Hematopoietic multipotent progenitor cell (in vitro differentiated cells): ENCODE measurements at places on chromosomes 16 and 17. TPM values are rescaled to one million over a fixed set of nuclear protein-coding genes. Genes with fewer than 3 reads are reported as not detected.

The PFAS gene
- 57.4 TPM for total RNA-seq

The TAC4 gene
- not detected for total RNA-seq

The RCVRN gene
- total RNA-seq, result 0.27 TPM

The ALDH3A2 gene
- 48.7 TPM for total RNA-seq

The SEPTIN12 gene
- total RNA-seq, result not detected

GRCh38 chr17:68937890-68938514, 17.2 kb downstream of the ABCA8 start:
- DNase-seq, result no peak

DNA sequence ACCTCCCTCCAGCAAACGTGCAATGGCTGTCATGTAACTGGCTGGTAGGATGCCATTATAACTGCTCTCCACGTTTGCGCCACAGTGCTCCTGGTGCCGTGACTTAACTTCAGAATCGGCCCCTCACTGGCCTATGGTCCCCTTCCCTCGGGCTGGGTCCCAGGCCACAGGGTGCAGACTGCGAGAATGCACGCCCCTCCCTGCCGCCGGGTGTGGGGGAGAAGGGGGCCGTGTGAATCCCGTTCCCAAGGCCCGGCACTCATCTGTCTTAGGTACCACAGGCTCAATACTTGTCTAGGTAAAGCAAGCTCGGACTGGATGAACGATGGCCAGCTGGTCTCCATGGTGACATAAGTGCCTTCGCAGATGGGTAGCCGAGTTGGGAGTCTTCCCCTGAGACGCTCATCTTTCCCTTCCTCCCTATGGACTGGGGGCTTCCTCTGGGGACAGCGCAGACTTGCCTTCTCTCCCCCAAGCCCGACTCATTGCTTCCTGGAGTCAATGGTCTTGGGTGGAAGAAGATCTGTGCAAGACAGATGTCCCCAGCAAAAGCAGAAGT, 37.8 kb downstream of the TIMM22 start:
- DNase-seq, result no peak

GRCh38 chr17:33697557-33697956, 404.5 kb upstream of the ASIC2 start:
- DNase-seq, result no peak

DNA sequence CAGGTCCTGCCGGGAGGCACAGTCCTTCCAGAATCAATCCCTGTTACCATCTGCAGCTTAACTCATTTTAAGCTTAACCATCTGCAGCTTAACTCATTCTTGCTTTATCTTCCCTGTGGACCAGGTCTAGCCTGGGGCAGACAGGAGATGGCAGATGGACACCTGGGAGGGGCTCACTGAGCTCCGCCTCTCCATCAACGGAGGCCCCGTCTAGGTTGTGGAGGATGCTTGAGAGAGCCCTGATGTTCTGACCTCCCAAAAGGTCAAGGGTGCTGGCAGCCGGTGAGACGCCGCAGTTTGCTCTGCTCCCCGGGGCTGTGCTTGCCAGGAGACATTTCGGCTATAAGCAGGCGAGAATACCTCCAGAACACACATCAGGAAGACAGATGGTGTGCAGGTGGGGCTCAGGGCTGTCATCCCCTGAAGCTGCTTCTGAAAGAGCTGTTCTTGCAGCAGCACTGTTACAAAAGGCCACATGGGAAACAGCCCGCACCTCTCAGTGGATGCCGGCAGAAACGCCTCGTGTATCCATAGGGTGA, 41.3 kb downstream of the BAIAP2 start:
- no peak for DNase-seq

DNA sequence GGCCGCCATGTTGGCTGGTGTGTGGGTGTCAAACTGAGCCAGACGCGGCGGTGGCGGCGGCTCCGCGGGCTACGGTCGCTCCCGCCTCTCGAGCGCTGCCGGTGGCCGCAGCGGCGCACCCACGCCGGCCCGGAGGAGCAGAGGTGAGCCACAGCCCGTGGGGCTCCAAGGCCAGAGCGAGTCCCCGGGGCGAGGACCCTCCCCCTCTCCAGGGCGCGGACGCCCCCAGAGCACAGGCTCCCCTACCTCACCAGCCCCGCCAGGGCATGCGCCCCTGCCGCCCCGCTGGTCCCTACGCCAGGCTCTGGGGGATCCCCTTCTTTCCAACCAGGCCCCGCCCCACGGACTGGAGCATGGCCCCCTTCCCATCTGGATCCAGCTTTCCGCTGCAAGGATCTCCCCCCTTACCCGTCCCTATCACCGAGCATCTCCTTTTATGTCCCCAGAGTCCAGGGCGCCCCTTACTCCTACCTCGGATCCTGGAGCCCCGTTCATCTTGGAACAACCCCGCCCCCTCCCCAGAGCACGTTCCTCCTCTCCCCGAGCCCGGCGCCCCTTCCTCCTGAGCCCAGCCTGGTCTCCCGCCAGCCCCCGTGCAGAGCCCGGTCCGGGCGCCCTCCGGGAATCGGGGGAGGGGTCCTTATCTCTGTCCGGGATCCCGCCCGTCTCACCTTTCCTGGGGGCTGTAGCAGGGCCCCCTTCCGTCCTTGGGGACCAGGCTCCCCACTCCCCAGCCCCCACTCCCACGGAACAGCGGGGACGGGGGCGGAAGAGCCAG, 412 bp downstream of the EPN2 start:
- DNase-seq, result peak; percentile 10

GRCh38 chr16:49050607-49051006, 231.0 kb downstream of the CBLN1 start:
- no peak for DNase-seq

GRCh38 chr17:28552176-28552999, at the start of gene UNC119:
Gene UNC119 (minus strand): TSS chr17:28552624. CDS start chr17:28552557, 67 bp downstream.
- peak; percentile 65 for DNase-seq

DNA sequence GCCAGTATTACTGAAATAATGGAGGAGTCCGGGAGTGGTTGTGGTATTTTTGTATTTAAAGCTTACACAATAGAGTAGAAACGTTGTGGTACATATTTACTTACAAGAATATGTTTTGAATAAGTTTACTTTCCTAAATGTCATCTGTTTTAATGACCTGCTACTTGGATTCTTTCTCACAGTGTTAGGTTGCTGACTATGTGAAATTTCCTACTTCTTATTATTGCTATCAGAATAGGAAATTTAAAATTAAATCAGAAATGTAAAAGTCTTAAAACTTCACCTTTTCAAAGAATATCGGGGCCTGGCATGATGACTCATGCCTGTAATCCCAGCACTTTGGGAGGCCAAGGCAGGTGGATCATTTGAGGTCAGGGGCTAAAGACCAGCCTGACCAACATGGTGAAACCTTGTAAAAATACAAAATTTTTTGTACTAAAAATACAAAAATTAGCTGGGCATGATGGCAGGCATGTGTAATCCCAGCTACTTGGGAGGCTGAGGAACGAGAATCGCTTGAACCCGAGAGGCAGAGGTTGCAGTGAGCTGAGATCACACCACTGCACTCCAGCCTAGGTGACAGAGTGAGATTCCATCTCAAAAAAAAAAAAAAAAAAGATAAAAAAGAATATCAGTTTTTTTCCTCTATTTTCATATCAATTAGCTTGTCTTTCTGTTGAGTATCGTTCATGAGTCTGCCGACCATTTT, 77.8 kb downstream of the VMP1 start:
- no peak for DNase-seq

DNA sequence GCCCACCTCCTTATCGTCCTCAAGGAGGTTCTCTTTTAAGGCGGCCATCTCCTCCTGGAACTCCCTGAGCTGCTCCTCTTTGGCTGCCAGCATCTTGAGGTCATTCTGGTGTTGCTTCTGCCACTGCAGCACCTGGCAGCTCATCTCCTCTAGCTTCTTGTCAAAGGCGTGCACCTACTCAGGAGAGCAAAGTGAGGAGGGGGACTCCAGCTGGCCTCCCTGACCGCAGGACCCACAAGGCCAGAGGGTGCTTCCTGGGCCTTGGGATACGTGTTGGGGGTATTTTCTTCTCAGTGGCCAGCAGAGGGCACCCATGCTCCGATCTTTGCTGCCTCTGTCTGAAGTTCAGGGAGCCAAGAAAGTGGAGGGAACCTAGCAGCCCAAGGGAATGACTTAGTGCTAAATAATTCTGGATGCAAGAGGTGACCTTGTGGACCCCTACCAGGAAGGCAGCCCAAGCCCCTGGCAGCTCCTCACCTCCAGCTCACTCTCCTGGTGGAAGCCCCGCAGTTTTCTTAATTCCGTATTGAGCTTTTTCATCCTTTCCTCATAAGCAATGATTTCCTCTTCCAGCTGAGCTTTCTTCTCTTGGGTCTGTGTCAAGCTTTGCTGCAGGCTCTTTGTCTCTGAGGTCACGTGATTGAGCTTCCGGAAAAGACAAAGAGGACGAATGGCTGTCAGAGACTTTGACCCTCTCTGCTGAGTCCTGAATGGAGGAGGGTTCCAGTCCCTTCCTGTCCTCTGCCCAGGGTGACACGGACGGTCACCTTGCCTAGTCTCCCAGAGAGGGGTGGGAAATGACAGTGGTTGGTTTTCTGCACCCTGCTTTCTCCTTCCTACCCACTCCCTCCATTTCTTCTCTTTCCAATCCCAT, 31.4 kb downstream of the DHX38 start:
- DNase-seq, result peak; percentile 66

GRCh38 chr16:30942426-30942806, 6.5 kb upstream of the ORAI3 start:
- DNase-seq, result no peak

DNA sequence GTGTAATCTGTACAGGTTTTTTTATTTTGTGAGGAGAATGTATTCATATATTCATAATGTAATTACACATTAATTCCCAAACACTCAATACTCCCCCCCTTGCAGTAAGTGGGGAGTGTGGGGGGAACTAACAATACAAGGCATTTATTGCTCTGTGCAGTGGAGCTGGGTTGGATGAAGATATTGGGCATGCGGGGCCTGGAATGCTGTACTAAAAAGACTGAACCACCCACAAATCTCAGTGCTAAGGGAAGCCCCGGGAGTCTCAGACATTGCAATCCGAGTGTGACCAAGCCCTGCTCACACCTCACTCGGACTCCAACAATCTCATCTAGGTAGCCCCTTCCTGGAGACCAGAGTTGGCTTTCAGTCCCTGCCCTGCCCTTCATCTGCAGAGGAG, 6.0 kb downstream of the PLLP start:
- no peak for DNase-seq

DNA sequence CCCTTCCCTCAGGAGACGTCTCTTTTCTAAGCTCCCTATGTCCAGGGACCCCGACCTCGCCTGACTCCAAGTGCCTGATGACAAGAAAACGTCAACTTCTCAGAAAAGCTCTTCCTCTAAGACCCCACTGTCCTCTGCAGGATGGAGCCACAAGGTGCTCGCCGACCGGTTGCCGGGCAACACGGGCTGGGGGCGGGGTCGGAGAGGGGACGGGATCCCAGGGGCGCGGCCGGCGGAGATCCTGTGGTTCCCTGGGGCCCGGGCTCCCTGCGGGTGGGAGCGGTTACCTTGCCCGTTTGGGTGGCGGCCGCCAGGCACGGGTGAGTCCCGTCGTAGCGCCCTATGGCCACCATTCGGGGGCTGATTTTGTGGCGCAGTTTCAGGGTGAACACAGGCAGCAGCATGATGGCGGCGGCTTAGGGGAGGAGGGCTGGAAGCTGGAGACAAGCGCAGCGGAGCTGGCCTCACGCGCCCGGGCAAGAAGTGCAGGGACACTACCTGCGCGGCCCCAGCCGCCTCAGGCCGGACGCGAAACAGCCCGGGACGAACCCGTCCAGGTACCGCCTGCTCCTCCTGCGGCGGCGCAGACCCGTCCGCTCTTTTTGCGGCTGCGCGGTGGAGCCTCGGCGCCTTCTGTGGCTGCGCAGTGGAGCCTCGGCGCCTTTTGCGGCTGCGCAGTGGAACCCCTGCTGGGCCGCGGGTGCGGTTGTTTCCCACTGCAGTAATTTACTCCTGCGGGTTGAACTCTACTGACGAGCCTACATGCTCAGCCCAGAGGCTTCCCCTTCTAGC, at the start of gene BBS2:
Gene BBS2, minus strand, starts transcription at position 566 of the 792 bp plus-strand sequence. Its CDS starts 162 bp downstream, at position 404.
- DNase-seq, result peak; percentile 78

DNA sequence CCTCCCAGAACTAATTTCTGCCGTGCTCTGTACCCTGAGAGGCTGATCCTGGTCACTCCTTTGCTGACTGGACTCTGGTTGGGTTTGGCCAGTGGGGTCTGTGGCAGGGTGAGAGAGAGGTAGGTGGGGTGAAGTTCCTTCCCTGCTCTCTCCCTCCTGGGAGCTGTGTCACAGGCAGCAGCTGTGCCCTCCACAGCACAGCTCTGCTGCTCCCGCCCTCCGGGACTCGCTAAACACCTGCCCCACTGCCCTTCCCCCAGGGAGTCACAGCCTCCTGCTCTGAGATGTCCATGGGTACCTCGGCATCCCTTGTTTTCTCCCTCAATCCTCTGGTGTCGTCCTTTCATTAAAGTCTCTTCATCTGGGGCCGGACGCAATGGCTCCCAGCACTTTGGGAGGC, 66.4 kb downstream of the SRCIN1 start:
- no peak for DNase-seq

DNA sequence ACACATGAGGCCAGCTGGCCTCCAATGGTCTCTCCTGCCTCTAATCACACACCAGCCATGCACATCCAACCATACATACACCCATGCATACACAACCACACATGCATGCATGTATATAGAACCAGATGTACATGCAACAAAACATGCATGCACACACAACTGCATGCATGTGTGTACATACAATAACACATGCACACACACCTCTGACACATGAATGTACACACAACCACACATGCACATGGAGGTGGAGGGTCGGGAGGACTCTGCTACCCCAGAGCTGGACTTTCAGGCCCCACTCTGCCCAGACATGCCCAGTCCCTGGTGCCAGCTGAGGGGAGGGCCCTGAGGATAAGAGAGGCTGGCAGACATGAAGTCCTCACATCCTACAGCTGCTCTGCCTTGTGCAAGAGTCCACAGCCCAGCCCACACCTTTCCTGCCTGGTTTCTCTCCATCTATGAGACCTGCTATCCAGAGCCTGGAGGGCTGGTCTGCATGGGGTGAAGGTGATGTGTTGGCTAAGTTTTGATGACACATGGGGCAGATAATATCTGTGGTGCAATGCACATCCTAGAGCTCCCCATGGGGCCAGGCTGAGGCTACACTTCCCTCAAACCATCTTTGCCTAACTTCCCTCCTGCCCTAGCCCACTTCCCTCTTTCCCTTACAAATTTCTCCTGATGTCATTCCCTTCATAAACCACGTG, 50.9 kb upstream of the SDK2 start:
- no peak for DNase-seq

DNA sequence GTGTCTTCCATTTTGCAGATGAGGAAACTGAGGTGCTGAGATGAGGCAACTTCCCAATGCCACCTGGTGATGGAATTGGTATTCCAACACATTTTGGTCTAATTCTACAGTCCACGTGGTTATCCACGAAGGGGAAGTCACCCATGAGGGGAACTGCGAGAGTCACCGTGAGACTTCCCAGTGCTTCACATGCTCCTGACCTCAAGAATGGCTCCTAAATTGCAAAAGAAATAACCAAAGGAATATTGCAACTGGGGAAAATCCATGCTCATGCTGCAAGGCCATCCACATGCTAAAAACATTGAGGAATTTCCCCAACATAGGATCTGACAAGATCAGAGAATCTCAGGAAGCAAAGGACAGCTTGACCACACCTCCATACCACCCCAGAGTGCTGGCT, 153.9 kb downstream of the HS3ST3B1 start:
- no peak for DNase-seq

GRCh38 chr17:20205609-20206008, 196.4 kb downstream of the SPECC1 start:
- no peak for DNase-seq
